Karpas-422 (cell line): ENCODE measurements at places on chromosomes 6 and 20. TPM values are rescaled to one million over a fixed set of nuclear protein-coding genes. Genes with fewer than 3 reads are reported as not detected.

DNA sequence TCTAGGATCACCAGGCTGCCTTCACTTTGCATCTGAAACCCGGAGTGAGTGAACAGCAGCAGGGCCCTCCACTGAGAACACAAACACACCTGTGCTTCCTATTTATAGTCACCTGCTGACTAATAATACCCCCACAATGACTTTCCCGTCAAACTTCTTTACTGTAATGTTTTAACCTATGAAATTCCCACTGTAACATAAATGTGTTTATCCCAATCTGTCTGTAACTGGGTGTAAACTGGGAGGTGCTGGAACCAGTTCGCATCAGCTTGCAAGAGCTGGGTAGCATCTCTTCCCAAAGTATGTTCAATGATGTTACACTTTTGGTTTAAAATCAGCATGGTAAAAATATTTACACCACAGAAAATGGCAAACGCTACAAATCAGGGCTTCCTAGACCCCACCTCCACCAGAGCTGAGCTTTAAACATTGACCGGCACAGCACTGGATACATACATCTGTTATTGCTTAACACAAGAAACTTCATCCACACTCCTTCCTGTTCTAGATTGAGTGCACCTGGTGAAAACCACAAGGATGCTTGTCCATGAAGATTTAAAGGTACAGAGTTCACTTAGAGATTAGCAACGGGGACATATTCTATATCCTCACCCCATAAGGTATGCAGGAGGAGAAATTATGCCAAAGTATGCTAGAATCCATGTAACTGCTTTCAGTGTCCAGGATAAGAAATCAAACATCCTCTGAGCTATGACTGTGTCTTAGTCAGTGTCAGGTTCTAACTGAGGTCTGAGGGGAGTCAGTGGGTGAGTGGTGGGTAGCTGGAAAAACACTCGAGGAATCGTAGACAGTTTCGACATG is 79.0 kb downstream of the ALDH8A1 start:
- DNase-seq = no peak

DNA sequence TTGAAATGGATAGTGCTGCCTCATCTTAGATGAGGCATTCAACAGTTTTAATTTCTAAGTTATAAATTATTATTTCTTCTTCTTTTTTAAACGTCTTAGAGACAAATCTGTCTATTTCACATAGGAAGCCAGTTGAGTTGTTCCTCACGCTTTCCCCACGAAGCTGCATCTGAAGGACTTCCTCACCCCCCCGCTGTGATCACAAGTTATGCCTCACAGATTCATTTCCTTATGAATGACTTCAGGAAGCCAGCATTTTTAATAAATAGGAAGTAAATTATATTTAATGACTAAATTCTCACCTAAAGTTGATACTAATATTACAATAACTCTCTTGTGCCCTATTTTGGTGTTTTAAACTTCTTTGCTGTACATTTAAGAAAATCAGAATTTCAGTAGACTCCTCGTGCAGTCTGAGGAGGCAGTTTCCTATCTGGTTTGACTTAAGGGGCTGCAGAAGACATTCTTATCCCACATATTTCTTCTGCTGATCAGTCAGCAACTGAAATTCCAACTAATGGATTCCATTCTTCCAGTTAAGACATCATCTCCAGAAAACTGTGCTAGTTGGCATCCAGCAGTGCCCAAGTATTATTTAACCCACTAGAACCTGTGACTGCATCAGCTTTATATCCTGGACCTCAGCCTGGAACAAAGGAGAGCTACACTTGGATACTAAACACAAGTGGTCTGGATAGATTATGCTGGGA is 182.7 kb upstream of the CCN2 start:
- DNase-seq = no peak

- DNase-seq = no peak
Measured at GRCh38 chr6:100175814-100176310, 181.8 kb upstream of the MCHR2 start.

- no peak for DNase-seq
Measured at GRCh38 chr6:131470534-131470933, 102.5 kb upstream of the ARG1 start.

DNA sequence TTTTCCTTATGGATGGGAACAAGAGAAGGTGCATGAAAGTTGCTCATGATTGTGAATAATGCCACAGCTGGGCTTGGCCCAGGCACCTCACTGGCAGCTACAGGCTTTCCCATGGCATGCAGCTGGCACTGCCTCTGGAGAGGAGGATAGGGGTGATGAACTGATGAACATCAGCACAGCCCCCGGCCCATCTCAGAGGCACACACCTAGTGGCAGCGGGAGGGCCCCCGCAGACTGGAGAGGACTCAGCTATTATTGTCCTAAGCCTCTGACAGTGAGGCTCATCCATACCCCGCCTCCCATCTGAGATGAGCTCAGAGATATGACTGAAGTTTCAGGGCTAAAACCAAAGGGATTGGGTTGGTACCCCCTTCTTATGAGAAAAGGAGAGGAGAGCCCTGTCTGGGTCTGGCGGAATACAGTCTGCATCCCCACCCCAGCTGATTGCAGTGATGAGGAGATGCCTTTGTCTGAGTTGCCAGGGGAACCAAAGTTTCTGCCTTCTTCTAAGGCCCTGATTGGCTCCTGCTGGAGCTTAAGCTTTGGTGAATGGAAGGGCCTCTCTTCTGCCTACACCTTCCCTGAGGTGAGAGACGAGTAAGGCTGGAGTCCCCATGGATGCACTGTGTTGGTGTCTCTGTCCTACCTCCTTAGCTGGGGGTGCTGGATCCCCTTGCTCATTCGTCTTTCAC is 27.6 kb upstream of the EPB41L1 start:
- DNase-seq = peak; percentile 60

- peak; percentile 93 for DNase-seq
Measured at GRCh38 chr6:33204415-33205190, at the start of gene HSD17B8. Gene HSD17B8, plus strand, starts transcription at chr6:33204655. Its CDS starts 14 bp downstream, at chr6:33204669.

GRCh38 chr6:24472181-24472580 is 17.2 kb downstream of the GPLD1 start:
- DNase-seq = no peak

DNA sequence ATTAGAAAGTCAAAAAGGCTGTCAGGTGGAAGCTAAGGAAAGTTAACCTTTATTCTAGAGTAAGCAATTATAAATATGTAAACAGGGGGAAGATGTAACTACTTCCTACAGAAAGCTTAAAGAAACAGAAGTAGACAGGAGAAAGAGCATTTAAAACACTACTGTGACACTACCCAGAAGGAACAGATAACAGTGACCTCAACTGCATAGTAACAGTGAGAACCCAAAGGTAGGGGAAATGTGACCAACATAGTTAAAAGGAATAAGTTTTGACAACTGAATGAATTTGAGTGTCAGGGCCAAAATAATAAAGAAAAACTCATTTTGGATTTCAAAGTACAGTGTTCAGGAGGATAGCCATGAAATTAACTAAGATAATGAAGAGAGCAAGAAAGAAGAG is 43.5 kb downstream of the IBTK start:
- no peak for DNase-seq

- DNase-seq = no peak
Measured at GRCh38 chr6:21732731-21733130, 139.2 kb downstream of the SOX4 start.

DNA sequence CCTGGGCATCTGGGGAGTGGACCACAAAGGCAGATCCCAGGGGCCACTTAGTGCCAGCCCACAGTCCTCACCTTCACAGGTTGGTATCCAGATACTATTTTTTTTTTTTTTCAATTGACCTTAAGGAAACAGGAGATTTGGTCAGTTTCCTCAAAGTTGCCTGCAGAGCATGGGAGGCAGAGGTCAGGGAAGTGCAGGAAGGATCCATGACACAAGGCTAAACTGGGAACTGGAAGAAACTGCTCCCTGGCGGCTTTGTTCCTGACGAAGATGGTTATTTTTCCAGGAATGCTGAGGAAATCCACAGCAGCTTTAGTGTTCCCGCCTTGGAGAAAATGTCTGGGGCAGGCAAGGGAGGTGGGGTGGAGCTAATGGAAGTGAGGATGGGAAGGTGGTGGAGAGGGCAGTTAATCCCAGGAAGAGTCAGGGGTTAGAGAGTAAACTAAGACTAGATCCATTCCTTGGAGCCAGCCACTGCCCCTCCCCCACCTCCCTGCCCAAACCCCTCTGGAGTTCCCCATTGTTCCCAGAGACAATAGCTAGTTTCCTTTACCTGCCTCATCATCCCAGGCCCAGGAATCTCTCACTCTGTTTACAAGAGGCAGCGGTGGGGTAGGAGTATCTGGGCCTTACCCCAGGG is 14.3 kb upstream of the MYMX start:
- no peak for DNase-seq

DNA sequence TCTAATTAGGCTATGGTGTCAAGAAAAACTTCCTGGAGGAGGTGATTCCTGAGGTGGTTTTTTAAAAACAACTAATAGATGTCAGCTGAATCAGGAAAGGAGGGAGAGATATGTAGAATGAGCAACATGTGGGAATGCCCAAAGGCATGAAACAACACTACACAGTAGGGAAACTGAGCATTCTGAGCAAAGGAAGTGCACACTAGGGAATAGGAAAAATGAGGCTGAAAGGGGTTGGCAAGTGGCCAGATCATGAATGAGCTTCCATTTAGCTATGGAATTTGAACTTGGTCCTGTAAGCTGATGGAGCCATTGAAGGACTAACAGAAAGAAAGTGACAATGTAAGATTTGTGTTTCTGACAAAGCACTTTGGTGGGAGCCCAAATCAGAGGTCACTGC is 16.9 kb upstream of the SLC35F1 start:
- DNase-seq = no peak

DNA sequence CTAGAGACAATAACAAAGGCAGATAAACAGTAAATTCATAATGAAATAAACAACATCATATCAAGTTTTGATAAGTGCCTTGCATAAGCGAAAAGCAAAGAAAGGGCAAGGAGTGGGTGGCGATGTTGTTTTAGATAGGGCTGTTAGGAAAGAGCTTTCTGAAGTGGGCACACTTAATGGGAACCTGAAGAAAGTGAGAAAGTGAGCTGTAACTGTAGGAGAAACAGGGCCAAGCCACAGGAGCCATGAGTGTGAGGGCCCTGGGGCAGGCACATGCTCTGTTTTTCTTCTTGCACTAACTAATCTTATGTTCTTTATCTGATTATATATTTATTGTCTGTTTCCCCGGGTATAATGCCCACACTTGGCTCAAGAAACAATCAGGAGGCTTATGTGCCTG is 193.4 kb upstream of the SUPT3H start:
- DNase-seq = no peak

- DNase-seq = no peak
Measured at GRCh38 chr20:8808202-8808535, 260.7 kb upstream of the PLCB4 start.

The IRF4 gene
- not detected in 2 replicates for total RNA-seq

The GNMT gene
- total RNA-seq = 0.48 and 0.76 TPM in 2 replicates

The PRSS16 gene
- total RNA-seq = 0.94 TPM in 1 of 2 replicates, not detected in the other

The GATA5 gene
- not detected in 2 replicates for total RNA-seq

The KCNG1 gene
- total RNA-seq = not detected in 2 replicates
